ENCODE measurements at places on chromosomes 4 and X. TPM values are rescaled to one million over a fixed set of nuclear protein-coding genes. Genes with fewer than 3 reads are reported as not detected.

DNA sequence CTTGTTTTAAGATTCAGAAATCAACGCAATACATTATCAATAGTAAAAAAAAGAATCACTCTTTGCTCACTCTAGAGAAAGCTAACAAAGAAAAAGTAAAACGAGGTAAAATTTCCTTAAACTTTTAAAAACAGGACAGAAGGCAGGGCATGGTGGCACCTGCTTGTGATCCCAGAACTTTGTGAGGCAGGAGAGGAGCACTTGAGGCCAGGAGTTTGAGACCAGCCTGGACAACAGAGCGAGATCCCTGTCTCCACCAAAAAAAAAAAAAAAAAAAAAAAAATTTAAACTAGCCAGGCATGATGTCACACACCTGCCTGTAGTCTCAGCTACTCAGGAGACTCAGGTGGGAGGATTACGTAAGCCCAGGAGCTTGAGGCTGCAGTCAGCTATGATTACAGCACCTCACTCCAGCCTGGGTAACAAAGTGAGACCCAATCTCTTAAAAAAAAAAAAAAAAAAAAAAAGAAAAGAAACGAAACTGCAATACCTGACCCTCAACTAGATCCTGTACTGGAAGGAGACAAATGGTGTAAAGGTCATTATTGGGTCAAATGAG, 3.5 kb downstream of the CCNI start:
- peak overlapping the region; percentile 84 for H3K27ac ChIP-seq
- peak overlapping the region; percentile 64 for H3K4me3 ChIP-seq
- no peaks in the 10 kb centered on the region for H3K27me3 ChIP-seq
- peaks cover 30% of the 10 kb centered on the region for H3K36me3 ChIP-seq
- H3K4me1 ChIP-seq, result peaks cover 51% of the 10 kb centered on the region
- DNase-seq, result peak; percentile 49

- no peak overlapping the region for H3K27ac ChIP-seq
- DNase-seq, result no peak
- H3K36me3 ChIP-seq, result peaks cover 13% of the 10 kb centered on the region
- H3K4me1 ChIP-seq, result peaks cover 7% of the 10 kb centered on the region
Observed at GRCh38 chr4:6222761-6223292, 22.5 kb upstream of the JAKMIP1 start.

DNA sequence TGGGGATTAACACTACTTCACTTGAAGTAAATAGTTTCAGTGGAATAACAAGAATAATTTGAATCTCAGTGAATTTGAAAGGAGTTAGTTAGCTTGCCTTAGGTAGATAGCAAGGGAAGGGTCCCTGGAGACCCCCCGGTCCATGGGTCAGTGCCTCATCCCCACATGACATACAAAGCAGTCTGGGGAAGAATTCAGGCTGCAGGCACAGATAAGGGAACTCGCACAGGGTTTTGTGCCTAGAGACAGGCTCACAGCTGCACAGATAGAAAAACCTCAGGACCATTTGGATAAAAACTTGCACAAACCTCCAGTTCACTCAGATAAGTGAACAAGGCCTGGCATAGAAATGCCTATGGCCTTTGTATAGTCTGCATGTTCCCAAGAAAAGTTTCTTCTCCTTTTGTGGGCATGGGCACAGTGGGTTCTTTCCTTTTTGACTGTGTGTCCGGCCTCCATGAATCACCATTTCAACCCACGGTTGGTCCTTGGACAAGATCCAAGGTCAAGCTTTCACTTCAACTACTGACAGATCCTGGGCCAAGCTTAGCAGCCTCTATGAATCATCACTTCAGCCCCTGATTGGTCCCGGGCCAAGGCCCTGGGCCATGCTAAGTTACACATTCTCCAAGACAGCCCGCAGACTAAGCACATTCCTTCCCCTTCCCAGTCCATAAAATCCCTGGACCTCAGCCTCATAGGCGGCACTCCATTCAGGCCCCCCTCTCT, 108.3 kb upstream of the KLHL4 start:
- no peaks in the 10 kb centered on the region for H3K36me3 ChIP-seq
- H3K27me3 ChIP-seq, result no peaks in the 10 kb centered on the region
- no peak overlapping the region for H3K4me3 ChIP-seq
- no peak for DNase-seq
- no peaks in the 10 kb centered on the region for H3K4me1 ChIP-seq

DNA sequence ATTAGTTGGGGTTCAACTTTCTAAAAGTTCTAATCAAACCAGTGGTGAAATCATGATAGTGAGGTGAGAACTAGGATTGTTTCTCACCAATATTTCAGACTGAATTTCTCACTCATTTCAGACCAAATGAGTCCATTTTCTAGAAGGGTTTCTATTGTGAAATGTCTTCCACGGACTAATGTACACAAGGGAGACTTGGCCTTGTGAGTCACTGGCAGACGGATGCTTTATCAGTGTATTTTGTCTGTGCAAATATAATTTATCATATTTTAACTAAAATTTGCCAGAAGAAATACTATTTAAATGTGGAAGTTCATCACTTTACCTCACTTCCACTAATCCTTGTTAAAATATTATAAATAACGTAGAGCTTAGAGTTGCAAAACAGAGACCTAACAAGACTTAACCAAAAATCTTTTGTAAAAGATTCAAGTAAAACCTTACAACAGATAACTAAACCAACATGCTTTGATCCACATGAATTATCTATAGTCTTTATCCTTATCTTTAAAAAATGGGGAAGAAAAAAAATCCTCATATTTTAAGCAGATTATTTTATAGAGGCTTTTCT, 506.0 kb upstream of the FAM241A start:
- H3K27ac ChIP-seq, result no peak overlapping the region
- no peaks in the 10 kb centered on the region for H3K36me3 ChIP-seq
- H3K4me3 ChIP-seq, result no peak overlapping the region

- peaks cover 10% of the 10 kb centered on the region for H3K36me3 ChIP-seq
- peaks cover 14% of the 10 kb centered on the region for H3K4me1 ChIP-seq
- no peak overlapping the region for H3K4me3 ChIP-seq
- no peaks in the 10 kb centered on the region for H3K27me3 ChIP-seq
- no peak for DNase-seq
Observed at GRCh38 chrX:41779941-41780340, 56.0 kb downstream of the GPR82 start.

The NRK gene
- not detected for total RNA-seq

The TRIM2 gene
- total RNA-seq, result 1.8 TPM

The FAM236C gene
- total RNA-seq, result not detected

The CXorf58 gene
- not detected for total RNA-seq

The ADGRG4 gene
- not detected for total RNA-seq
